Mesenteric fat pad (tissue), 1 donor: ENCODE measurements at places on chromosomes 1 and 21. TPM values are rescaled to one million over a fixed set of nuclear protein-coding genes. Genes with fewer than 3 reads are reported as not detected.

Gene HNRNPU
- 284 TPM for total RNA-seq

Gene C1QB
- 531 TPM for total RNA-seq

Gene FALEC
- not detected for total RNA-seq

Gene SMIM1
- 3.7 TPM for total RNA-seq

Gene C1orf56
- 5.4 TPM for total RNA-seq

Gene CHIA
- not detected for total RNA-seq

Gene NTRK1
- total RNA-seq, result 1.8 TPM

Gene PGBD5
- 1.4 TPM for total RNA-seq

Gene NUF2
- total RNA-seq, result 0.29 TPM

Gene INKA2
- 15.4 TPM for total RNA-seq

Gene ZFP69B
- 1.3 TPM for total RNA-seq

Gene RGS4
- 2.1 TPM for total RNA-seq

Gene LCE5A
- not detected for total RNA-seq

Gene ADORA3
- 17.2 TPM for total RNA-seq

Gene RNU1-1
- 6,165 TPM for total RNA-seq

Gene OR2T33
- total RNA-seq, result not detected

Gene CLCA4
- total RNA-seq, result not detected

Gene PLA2G2C
- 0.74 TPM for total RNA-seq

Gene LCE1B
- not detected for total RNA-seq

Gene KCNA3
- 0.90 TPM for total RNA-seq

Gene CNKSR1
- total RNA-seq, result 1.7 TPM

Gene RGS18
- 7.3 TPM for total RNA-seq

Gene DMRTA2
- not detected for total RNA-seq

Gene HIPK1
- 78.9 TPM for total RNA-seq

Gene MAB21L3
- total RNA-seq, result 0.22 TPM

Gene USP48
- total RNA-seq, result 53.7 TPM

Gene S100B
- 102 TPM for total RNA-seq

Gene TMPRSS3
- total RNA-seq, result not detected

Gene OTUD7B
- 36.6 TPM for total RNA-seq

Gene GJA8
- total RNA-seq, result not detected

Gene OR2T11
- not detected for total RNA-seq

Gene ANGPTL1
- total RNA-seq, result 23.4 TPM

Gene C1orf210
- not detected for total RNA-seq

Gene TAL1
- 11.0 TPM for total RNA-seq

Gene OR14K1
- not detected for total RNA-seq

Gene OR2T2
- not detected for total RNA-seq

Gene NFYC
- total RNA-seq, result 36.4 TPM

Gene SYPL2
- 7.3 TPM for total RNA-seq

Gene VAV3
- total RNA-seq, result 11.4 TPM

Gene SLFNL1
- total RNA-seq, result 0.22 TPM
